ENCODE measurements at places on chromosomes 6 and 20.

DNA sequence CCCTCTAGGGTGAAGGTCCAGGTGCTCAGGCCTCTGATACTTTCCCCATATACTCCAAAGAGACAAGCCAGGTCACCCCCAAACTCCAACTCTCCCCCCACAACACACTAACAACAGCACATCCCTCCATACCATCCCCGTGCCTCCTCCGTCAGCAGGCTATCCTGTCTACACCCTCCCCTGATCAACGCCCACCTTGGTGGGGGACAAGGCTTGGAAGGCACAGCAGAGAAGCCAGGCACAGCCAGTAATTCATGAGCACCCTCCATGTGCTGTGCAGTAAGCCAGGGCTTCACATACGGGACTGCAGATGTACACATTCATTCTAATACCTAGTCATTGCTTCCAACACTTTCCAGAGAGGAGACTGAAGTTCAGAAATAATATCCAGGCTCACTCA is 57.6 kb downstream of the TRERF1 start:
- no peak for DNase-seq

DNA sequence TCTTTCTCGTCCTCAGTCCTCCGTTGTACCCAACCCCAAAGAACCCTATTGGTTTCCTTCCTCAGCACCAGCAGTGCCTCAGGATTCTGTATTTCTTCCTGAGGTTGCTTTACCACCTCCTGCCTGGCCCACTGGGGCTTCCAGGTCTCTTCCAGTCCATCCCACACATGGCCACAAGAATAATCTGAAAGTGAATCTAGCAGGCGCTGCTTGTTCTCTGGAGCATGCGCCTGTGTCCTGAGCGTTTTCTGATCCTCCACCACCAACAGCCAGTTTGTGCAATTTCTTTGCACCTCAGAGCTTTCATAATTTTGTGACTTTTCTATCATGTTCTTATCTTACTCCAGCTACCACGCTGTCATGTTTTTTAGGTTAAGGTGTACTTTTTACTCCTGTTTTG is 11.6 kb upstream of the HSP90AB1 start:
- no peak for DNase-seq

DNA sequence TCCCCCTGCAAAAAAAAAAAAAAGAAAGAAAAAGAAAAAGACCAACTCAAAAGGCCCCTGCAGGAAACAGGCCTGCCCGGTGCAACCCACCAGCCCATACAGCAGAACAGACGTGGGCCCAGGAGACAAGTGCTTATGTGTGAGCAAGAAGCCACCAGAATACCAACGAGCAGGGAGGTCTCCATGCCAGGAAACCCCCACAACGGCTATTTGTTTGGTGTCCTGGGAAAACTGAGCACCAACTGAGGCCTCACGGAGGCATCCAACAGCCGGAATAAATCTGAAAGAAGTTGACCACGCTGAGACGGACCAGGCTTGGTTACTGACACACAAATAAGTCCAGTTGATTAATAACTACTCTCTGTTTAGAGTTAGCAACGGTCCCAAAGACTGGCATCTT is 29.7 kb downstream of the PTPRT start:
- no peak for DNase-seq

- DNase-seq = no peak
Measured at GRCh38 chr6:109791301-109791700, 100.2 kb downstream of the FIG4 start.

GRCh38 chr6:69813508-69813907 is 16.7 kb upstream of the LMBRD1 start:
- peak; percentile 28 for DNase-seq

DNA sequence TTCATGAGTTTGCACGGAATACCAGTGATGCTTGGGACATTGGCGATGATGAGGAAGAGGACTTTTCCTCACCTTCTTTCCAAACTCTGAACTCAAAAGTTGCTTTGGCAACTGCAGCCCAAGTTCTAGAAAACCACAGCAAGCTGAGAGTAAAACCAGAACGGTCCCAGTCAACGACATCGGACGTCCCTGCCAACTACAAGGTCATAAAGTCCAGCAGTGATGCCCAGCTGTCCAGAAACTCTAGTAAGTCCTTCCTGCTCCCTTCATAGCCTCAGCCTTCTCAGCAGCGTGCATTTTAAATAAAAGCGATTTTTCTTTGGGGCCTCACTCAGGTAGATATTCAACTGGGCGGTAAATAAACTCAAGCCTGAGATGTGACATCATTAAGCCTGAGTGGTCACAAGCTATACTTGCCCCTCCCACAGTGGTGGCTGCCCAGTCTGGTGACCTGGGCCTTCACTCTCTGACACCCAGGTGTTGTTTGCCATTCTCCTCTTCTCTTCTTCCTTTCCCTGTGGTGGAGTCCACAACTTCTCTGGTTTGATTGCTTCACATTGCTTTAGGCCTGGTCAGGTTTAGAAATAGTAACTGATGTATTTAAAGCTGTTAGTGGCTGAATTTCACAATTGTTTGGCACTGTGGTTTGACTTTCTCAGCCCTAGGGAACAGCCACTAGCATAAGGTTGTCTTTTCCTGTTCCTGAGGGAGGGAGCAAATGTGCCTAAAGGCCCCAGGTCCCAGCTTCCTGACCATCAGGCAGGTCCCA is 21.6 kb upstream of the TMEM217 start:
- no peak for DNase-seq

- no peak for DNase-seq
Measured at GRCh38 chr6:167554854-167555253, 230.0 kb downstream of the TTLL2 start.

DNA sequence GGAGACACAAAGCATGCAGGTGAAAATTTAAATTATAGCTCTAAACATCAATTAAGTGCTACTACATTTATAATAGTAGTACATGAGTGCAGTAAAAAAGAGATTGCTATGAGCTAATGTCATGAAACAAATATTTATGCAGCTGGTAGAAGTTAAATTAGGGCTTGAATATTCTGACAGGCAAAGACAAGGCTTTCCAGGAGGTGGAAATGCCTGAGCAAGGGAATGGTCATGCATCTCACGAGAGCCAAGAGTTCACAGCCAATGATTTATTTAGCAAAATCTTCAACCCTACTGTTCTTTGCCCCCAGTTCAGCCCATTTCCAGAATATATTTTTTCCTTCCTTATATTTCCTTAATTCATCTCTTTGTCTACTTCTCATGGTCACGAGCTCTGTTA is 128.9 kb downstream of the HIVEP2 start:
- no peak for DNase-seq

DNA sequence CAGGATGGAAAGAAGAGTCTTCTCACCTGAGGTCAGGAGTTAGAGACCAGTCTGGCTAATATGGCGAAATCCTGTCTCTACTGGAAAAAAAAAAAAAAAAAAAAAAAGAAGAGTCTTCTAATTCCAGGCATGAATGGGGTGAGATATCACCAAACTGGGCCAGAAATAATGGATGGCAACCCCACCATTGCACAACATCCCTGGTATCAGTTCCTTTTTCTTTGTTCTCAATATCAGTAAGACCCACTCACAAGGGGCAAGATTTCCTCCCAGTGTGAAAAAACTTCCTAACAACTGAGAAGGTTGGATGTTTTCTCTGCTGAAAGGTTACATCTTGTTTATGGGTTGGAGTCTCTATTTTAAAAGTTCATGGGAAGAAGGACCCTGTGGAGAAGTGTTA is 23.6 kb upstream of the NR2E1 start:
- DNase-seq = peak; percentile 12

- DNase-seq = no peak
Measured at GRCh38 chr6:81761197-81761596, 8.7 kb upstream of the TENT5A start.

DNA sequence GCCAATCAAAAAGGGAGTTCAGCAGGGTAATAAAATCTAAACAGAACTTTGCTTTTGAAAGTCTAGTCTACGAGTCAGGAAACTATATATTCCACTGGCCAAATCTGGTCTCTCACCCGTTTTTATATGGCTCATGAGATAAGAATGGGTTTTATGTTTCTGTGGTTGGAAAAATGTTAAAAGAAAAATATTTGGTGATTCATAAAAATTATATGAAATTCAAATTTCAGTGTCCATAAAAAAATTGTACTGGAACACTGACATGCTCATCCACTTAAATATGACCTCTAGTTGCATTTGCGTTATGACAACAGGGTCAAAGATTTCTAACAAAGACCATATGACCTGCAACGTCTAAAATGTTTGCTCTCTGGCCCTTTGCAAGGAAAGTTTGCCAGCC is 22.3 kb upstream of the LAMP5 start:
- DNase-seq = no peak

All from CD4-positive, alpha-beta T cell treated with Interferon alpha-2 for 1 hour (primary cell).